ENCODE measurements at places on chromosomes 5 and 9. TPM values are rescaled to one million over a fixed set of nuclear protein-coding genes. Genes with fewer than 3 reads are reported as not detected.
A peak's percentile ranks its signal among the peaks of the same experiment; 100 is the strongest.

GRCh38 chr9:27292659-27293405 is 4.1 kb downstream of the EQTN start:
- no peaks in the 10 kb centered on the region for H3K4me1 ChIP-seq
- no peak overlapping the region for H3K27ac ChIP-seq
- no peaks in the 10 kb centered on the region for H3K36me3 ChIP-seq
- no peak overlapping the region for H3K4me3 ChIP-seq

DNA sequence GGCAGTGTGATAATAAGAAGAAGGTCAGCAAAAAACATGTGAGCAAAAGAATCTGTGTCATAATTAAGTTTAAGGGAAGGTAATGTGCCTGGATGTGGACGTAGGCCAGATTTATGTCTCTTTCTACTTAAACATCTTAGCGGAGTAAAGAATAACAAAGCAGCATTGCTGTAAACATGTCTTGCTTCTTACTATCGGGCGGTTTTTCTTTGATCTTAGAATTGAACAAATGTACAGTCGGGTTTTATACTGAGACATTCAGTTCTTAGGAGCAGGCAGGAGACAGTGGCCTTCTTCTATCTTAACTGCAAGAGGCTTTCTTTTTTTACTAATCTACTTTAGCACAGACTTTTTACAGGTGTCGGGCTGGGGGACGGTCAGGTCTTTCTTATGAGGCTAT is 40.4 kb upstream of the FLT4 start:
- H3K4me3 ChIP-seq, result peak overlapping the region; percentile 59
- no peak for DNase-seq
- H3K36me3 ChIP-seq, result no peaks in the 10 kb centered on the region
- peak overlapping the region; percentile 60 for H3K27ac ChIP-seq

GRCh38 chr5:60333005-60333571 is 366.9 kb downstream of the DEPDC1B start:
- H3K4me3 ChIP-seq, result no peak overlapping the region
- H3K27ac ChIP-seq, result no peak overlapping the region
- no peak for DNase-seq
- no peaks in the 10 kb centered on the region for H3K36me3 ChIP-seq
- no peaks in the 10 kb centered on the region for H3K4me1 ChIP-seq

GRCh38 chr9:135039266-135039870 is 48.1 kb upstream of the OLFM1 start:
- H3K27ac ChIP-seq, result no peak overlapping the region
- H3K27me3 ChIP-seq, result peaks cover 6% of the 10 kb centered on the region

TBCA gene
- total RNA-seq, result 168 TPM

DNA sequence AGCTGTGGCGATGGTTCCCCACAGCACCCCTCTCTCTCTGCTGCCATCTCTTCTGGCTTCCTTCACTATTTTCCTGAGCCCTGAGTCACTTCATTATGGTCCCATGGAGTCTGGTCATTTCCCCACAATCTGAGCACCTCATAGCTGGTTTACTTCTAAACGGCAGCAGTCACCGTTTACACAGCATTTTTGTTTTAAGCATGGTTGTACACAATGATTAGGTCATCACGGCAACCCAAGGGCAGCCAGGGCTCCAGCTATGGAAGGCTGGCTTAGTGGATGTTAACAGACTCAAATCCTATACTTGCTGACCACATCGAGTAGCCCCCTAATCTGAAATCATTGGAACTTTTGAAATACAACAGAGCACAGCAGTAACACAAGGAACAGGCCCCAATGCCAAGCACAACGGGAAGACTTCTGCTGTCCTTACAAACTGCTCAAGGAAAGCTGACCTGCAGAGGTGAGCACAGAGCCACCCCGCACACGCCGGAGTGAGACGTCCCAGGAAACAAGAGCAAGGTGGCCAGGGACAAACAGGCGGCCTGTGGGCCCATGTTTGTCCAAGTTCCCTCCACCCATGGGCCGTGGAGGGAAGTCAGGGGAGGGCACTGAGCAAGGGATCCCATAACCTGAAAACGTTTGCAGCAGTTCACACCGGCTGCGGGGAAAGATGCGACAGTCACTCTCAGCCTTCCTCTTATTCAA is 22.9 kb downstream of the CAMSAP1 start:
- peaks cover 52% of the 10 kb centered on the region for H3K4me1 ChIP-seq
- no peaks in the 10 kb centered on the region for H3K27me3 ChIP-seq
- no peak overlapping the region for H3K27ac ChIP-seq
- H3K4me3 ChIP-seq, result no peak overlapping the region

DNA sequence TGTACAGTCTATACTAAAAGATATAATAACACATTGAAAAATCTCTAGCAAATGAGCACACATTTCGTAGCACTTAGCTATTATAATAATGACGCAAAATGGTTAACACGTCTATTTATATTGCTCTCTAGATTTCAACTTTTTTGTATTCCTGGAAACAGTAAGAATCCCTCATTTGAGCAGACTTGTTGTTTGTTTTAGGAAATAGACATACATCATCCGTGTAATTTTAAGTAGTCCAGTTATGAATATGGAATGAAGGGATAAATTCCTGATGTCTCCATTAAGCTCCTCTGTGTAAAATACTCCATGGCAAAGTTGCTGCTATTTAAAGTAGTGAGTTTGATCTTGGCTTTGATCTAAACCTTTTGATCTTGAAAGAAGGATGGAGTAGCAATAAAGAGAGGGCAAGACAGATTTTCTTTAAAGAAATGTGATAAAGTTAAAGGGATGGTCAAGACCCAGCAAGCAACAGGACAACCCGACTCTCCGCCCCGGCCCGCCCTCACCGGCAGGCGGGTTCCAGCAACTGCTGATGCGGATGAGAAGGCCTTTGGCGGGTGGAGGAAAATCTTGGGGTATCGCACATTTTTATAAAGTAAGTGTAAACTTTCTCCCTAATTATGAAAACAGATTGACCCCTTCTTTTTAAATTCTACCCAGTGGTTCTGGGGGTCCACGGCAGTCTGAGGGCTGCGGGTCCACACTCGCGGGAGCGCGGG is 277.4 kb downstream of the AOPEP start:
- H3K27ac ChIP-seq, result no peak overlapping the region
- peaks cover 8% of the 10 kb centered on the region for H3K4me1 ChIP-seq
- peaks cover 4% of the 10 kb centered on the region for H3K36me3 ChIP-seq
- peak; percentile 39 for DNase-seq
- H3K27me3 ChIP-seq, result peaks cover 43% of the 10 kb centered on the region

PCDHB14 gene
- total RNA-seq, result not detected

- no peak for DNase-seq
- H3K36me3 ChIP-seq, result no peaks in the 10 kb centered on the region
- no peak overlapping the region for H3K4me3 ChIP-seq
- H3K27me3 ChIP-seq, result no peaks in the 10 kb centered on the region
Observed at GRCh38 chr5:41575110-41575779, 64.8 kb upstream of the PLCXD3 start.

GRCh38 chr9:35561468-35562261 is 43.4 kb upstream of the TESK1 start:
- peaks cover 2% of the 10 kb centered on the region for H3K4me1 ChIP-seq
- H3K27me3 ChIP-seq, result no peaks in the 10 kb centered on the region
- no peak overlapping the region for H3K4me3 ChIP-seq
- no peaks in the 10 kb centered on the region for H3K36me3 ChIP-seq

- H3K4me1 ChIP-seq, result peaks cover 1% of the 10 kb centered on the region
- peaks cover 10% of the 10 kb centered on the region for H3K27me3 ChIP-seq
- no peak overlapping the region for H3K27ac ChIP-seq
Observed at GRCh38 chr5:74206579-74207550, 433.7 kb downstream of the ENC1 start.

DOCK8 gene
- 114 TPM for total RNA-seq

DNA sequence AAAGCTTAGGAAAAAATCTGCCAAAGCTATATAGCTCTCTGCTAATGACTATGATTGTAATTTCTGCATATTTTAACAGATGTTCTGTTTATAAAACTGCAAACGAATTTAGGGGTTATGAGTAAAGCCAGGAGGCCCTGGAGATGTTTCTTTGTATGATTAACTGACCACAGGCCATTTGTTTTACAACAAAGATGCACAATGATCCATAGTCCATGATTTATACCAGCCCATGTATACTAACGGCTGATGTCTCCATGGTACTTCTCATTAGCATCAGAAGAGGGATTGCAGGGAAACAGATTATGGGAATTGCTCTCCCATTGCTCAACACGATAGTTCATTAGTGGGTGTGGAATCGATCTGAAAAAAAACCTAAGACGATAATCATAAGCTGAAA is 78.9 kb downstream of the PPP2R2B start:
- no peak overlapping the region for H3K27ac ChIP-seq
- no peak for DNase-seq
- H3K4me3 ChIP-seq, result no peak overlapping the region
- no peaks in the 10 kb centered on the region for H3K36me3 ChIP-seq
- no peaks in the 10 kb centered on the region for H3K4me1 ChIP-seq

ALAD gene
- total RNA-seq, result 17.7 TPM

- H3K27ac ChIP-seq, result no peak overlapping the region
- H3K27me3 ChIP-seq, result no peaks in the 10 kb centered on the region
- no peak overlapping the region for H3K4me3 ChIP-seq
- H3K4me1 ChIP-seq, result no peaks in the 10 kb centered on the region
- no peaks in the 10 kb centered on the region for H3K36me3 ChIP-seq
Observed at GRCh38 chr9:14391620-14392019, 77.7 kb upstream of the NFIB start.

- H3K27me3 ChIP-seq, result peaks cover 2% of the 10 kb centered on the region
- H3K36me3 ChIP-seq, result no peaks in the 10 kb centered on the region
- no peak overlapping the region for H3K4me3 ChIP-seq
- DNase-seq, result no peak
Observed at GRCh38 chr9:79346350-79347020, 225.3 kb upstream of the TLE4 start.

- H3K27me3 ChIP-seq, result peaks cover 12% of the 10 kb centered on the region
- DNase-seq, result no peak
- H3K27ac ChIP-seq, result no peak overlapping the region
Observed at GRCh38 chr5:176776141-176776865, 34.1 kb upstream of the UNC5A start.

UBAC1 gene
- 37.2 TPM for total RNA-seq

TMEM232 gene
- total RNA-seq, result 0.31 TPM

- H3K4me3 ChIP-seq, result no peak overlapping the region
- no peak overlapping the region for H3K27ac ChIP-seq
- no peak for DNase-seq
Observed at GRCh38 chr9:81380504-81381359, 308.6 kb downstream of the TLE1 start.

DNA sequence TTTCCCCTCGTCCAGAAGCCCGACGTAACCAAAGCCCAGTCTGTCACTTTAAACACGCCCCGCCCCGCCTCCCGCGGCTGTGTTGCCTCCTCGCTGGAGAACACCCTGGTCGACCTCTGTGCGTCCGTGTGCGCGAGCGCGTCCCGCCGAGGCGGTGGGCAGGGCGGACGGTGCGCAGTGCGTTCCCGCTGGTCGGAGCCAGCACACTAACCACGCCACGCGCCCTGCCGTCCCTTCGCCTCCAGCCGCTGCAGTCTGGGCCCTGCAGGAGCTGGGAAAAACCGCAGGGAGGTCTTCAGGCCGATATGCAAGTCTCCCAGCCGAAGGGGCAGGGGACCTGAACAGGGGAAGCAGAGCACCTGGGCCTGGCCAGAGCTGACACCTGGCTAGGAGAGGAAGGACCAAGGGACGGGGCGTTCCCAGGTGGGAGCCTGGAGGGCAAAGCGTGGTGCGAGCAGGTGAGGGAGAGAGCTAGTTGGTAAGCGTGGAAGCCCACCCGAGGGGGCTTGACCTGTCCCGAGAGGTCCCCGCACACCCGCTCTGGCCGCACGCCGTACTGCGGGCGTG is 1.3 kb upstream of the PHPT1 start:
- peaks cover 2% of the 10 kb centered on the region for H3K36me3 ChIP-seq
- DNase-seq, result peak; percentile 87
- H3K27me3 ChIP-seq, result peaks cover 18% of the 10 kb centered on the region

SEMA5A gene
- not detected for total RNA-seq

DNA sequence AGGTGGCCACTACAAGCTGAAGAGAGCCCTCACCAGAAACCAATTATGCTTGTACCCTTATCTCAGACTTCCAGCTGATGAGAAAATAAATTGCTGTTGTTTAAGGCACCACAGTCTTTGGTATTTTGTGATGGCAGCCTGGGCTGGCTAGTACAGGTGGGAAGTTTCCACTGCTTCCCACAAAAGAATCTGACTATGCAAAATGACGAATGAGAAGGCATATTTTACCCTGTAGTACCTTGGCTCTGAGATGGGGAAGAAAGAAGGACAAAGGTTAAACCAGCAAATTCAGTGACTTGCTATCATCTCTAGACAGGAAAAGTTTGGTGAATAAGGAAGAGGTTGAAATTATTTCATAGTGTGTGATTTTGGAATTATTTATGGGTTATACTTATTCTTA is 112.8 kb upstream of the ELL2 start:
- H3K4me1 ChIP-seq, result peaks cover 13% of the 10 kb centered on the region
- no peak overlapping the region for H3K4me3 ChIP-seq
- no peaks in the 10 kb centered on the region for H3K36me3 ChIP-seq
- H3K27me3 ChIP-seq, result peaks cover 5% of the 10 kb centered on the region

DNA sequence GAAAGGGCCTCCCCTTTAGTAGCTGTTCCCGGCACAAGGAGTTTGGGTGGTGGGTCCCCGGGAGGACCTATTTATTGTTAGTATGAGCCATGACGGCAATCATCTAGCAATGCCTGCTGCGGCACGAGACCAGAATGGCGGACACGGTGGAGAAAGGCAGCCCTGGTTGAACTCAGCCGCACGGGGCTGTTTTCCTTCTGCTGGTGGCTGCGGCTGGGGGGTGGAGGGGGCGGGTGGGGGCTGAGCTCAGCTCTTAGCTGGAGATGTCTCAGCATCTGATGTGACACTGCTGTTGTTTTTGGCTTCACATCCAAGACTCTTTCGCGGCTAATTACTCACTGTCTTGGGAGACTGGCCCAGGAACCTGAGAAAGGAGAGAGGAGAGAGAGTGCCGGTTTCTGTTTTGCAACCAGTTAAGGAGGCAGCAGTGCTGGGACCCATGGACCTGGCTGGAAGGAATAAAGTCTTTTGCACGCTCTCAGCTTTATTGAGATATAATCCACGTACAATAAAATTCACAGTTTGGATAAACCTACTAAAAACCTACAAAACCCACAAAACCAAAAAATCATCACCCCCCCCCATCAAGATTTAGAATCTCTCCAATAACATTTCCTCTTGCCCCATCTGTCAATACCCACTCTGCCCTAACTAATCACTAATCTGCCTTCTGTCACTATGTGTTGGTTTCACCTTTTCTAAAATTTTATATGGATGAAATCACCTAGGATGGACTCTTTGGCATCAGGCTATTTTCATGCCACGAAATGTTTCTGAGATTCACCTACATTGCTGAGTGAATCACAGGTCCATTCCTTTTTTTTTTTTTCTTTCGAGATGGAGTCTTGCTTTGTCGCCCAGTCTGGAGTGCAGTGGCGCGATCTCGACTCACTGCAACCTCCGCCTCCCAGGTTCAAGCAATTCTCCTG is 81.8 kb upstream of the NEURL1B start:
- no peaks in the 10 kb centered on the region for H3K36me3 ChIP-seq
- no peaks in the 10 kb centered on the region for H3K4me1 ChIP-seq
- no peak overlapping the region for H3K27ac ChIP-seq
- peaks cover 4% of the 10 kb centered on the region for H3K27me3 ChIP-seq
- H3K4me3 ChIP-seq, result no peak overlapping the region

DNA sequence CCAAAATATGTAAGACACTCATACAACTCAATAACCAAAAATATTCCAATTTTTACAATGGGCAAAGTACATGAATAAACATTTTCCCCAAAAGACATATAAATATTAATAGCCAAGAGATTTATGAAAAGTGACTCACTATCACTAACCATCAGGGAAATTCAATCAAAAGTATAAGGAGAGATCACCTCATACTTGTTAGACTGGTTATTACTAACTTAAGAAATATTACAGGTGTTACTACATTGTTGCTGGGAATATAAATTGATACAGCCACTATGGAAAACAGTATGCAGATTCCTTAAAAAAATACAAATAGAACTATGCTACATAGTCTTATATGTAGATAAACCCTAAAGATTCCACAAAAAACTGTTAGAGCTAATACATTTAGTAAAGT is 21.8 kb downstream of the BTNL8 start:
- H3K27me3 ChIP-seq, result peaks cover 17% of the 10 kb centered on the region
- peaks cover 2% of the 10 kb centered on the region for H3K36me3 ChIP-seq
- H3K4me1 ChIP-seq, result no peaks in the 10 kb centered on the region
- H3K4me3 ChIP-seq, result no peak overlapping the region
